NCI-H2081 treated with DMSO at 0.1 percent for 48 hours (cell line): ENCODE measurements at places on chromosomes 1 and 21.

GRCh38 chr1:23478896-23479665 is 4.9 kb downstream of the ASAP3 start:
- DNase-seq, result no peak

DNA sequence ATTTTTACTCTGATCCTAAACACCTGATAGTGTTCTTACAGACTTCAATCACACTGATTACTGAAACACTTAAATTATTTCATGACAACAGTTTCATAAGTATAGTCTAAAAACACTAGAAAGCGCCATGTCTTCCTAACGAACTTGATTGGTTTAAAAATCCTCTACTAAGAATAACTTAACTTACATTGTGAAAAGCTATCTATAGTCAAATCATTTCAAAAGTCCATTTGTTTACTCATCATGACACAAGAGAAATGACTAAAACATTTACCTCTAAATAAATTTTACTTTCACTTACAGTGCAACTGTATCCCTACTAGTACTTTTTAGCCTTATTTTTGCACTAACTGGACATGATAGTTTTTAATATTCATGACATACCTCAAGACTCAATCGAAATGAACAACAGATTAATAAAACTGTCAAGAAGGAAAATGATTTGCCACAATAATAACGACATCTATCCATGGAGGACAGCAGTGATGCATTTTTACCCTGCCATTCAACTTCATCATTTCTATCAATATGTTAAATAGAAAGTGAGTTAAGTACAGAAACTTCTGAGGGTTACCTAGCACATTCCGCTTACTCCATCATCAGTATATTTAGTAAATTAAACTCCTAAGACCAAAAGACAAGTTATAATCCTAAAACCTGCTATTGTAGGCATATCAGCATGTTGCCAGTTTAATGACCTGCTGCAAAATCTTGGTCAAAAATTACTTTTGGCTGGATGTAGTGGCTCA is 38.4 kb downstream of the AHCTF1 start:
- DNase-seq, result no peak

DNA sequence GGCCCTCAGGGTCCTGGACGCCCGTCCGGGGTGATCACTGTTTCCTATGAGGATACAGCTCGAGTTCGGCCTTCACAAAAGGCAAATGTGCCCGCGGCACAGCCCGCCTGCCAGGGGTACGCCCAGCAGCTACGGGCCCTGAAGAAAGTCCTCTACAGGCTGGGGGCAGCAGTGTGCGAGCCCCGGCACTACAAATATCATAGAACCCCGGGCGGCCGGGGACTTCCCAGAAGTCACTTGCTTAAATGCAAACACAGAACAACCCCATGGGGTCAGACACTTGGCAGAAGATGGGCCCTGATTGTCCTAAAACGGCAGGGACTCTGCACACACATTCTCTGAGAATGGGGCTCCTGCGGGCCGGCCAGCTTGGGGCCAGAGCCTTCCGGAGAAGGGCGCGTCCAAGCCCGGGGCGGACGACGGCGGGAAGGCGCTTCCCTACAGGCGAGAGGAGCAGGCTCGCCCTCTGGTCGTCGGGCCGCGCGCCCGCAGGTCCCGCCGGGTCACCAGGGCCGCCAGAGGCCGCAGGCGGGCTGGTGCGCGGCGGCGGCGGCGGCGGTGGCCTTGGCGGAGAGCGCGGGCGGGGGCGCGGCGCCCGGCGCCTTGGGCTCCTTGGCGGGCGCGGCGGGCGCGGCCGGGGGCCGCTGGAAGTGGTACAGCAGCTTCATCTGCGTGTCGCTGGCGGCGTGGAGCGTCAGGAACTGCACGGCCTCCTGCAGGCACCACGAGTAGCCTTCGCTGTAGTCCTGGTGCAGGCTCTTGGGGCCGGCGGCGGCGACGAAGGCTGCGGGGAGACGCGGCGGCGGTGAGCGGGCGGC is 888 bp downstream of the HES5 start:
- no peak for DNase-seq

DNA sequence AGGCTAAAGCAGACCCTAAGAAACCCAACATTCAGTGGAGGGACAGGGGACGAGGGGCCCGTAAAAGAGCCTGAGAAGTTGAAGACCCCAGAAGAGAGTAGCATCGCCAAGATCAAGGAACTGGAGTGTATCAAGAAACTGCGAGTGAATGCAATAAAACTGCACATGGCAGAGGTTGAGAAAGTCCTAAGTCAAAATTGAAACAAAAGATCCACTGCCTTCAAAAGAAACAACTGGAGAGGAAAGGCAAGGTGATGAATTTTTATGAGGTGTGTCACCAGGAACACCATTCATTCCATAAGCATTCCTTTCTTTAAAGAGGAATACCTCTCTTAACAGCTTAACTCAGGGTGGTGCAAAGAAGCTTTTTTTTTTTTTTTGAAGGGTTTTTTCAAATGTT is 38.3 kb upstream of the ADORA3 start:
- no peak for DNase-seq

DNA sequence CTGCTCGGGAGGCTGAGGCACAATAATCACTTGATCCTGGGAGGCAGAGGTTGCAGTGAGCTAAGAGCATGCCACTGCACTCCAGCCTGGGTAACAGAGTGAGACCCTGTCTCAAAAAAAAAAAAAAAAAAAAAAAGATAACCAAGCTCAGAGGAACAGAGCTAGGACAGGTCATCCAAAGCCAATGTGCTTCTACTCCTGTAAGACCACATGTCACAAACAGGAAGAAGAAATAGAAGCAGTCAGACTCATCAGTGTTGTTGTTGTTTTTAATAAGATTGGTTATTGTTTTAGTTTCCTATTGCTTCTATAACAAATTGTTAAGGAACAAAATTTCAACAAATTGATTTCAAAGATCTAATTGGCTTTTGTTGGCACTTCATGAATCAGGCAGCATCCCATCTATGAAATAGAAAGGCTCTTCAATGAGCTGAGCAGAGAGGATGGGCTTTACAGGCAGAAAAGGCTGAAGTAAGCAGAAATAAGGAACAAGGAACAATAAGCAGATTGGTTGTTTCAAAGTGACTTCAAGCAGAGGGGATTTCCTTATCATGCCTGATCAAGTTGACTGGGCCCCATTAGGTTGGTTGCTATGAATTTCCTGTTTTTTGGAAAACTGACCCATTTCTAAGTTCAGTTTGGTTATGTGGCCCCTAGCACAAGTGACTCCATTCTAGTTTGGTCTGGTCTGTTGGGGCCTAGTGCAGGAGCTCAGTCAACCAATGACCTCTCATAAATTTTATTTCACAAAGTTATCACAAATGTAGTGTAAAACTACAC is 6.0 kb upstream of the AKNAD1 start:
- DNase-seq, result no peak

DNA sequence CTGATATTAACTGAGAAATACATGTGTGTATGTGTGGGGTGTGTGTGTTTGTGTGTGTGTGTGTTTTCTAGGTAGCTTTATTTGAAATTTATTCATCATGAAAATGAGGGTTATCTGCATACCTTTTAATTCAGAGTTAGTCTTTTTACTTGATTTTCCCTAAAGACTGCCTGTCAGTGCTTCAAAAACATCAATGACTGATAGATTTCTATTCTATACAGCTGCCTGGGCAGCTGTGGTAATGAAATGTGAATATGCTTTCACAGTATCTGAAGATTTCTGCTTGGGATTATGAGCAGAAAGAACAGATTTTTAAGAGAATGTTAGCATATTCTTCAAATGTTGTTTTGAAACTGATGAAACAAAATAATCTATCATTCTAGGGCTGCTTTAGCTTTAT is 119.7 kb upstream of the ZRANB2 start:
- DNase-seq, result no peak

GRCh38 chr1:43586136-43586731 is 55.6 kb downstream of the PTPRF start:
- no peak for DNase-seq

- DNase-seq, result no peak
These were observed 123.9 kb upstream of the PPP2R5A start for GRCh38 chr1:212161231-212161781.

DNA sequence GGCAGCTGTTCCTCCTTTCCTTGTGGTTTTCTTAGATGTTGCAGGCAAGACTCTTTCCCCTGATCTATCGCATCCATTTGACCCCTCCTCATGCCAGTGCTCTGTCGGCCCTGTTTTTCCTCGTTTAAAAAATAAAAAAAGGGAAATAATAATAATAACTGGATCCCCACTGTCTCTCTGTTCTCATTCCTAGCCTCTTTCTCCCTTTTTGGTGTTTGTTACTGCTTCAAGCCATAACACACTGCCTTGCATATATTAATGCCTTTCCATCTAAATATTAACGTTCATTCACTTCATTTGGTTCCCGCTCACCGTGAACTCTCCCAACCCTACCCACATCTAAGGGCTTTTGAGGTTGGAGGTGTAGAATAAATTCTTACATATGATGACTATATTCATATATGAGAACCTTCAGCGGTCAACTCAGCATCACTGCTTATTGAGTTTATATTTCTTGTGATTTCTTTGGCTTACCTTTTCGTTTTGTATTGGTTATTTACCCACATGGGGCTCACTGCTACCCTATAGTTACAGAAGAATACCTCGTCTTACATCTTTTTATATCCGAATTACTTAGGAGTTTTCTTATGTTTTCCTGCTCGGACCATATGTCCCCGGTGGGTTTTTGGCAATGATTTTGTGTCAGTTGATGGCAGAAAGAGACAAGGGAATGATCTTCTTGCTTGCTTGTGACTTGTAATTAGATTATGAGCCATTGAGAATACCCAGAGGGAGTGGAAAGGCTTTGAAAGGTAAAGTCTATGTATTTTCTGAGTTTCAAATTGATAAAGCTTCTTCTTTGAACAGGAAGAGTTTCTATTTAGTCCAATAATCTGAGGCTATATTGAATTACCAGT is 805 bp downstream of the ATG4C start:
- no peak for DNase-seq

DNA sequence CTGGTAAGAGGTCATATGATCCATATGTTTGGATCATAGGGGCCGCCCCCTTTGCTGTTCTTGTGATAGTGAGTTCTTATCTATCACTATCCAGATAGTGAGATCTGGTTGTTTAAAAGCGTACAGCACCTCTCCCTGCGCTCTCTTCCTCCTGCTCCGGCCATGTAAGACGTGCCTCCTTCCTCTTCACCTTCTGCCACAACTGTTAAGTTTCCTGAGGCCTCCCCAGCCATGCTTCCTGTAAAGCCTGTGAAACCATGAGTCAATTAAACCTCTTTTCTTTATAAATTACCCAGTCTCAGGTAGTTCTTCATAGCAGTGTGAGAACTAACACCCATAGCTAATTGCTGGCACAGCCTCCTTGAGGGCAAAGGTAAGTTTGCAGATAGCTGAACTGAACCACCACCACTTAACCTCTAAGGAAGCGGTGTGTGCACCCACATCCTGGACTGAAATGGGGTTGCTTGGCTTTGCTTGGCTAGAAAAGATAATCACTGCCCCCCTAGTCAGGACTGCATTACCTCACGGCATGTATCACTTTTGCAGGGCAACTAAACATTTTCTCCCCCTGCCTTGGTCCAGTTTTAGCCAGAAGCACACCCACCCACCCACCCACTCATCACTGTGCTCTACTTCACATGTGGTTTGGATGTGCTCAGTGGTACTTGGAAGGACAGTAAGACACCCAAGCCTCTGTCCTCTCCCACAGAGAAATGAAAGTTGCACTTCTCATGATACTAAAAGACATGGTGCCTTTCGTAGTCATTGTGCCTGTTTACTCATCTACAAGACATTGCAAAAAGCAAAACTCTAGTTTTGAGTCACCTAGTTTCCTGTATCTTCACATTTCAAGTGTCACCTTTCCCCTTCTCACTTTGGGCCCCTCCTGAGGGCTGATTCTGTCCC is 23.1 kb upstream of the PTAFR start:
- no peak for DNase-seq

GRCh38 chr1:48726139-48726538 is 50.6 kb downstream of the BEND5 start:
- DNase-seq, result no peak

GRCh38 chr1:160078512-160079195 is 2.7 kb upstream of the KCNJ9 start:
- DNase-seq, result no peak

DNA sequence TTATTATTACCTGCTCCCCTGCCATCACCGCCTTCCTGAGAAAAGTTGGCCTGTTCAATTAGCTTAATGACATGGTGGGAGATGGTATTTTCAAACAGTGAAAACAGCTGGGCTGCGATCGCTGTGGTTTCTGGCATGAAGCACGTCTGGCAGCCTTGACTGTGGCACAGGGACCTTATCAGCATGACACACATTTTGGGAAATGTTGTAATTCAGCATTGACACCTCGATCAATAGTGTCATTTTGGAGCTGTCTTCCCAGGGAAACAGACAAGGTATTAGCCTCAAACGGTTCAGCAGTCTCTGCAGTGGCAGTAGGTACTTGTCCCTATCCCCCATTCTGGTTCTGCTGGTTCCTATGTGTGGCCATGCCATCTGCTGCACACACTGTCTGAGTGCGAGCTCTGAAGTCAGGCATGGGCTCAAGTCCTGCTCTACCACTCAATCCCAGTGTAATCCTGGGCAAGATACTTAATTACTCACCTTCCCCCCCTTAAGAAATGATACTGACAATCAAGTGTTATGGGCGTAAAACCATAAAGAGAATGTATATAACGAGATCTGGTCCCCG is 154.5 kb upstream of the KCND3 start:
- no peak for DNase-seq

DNA sequence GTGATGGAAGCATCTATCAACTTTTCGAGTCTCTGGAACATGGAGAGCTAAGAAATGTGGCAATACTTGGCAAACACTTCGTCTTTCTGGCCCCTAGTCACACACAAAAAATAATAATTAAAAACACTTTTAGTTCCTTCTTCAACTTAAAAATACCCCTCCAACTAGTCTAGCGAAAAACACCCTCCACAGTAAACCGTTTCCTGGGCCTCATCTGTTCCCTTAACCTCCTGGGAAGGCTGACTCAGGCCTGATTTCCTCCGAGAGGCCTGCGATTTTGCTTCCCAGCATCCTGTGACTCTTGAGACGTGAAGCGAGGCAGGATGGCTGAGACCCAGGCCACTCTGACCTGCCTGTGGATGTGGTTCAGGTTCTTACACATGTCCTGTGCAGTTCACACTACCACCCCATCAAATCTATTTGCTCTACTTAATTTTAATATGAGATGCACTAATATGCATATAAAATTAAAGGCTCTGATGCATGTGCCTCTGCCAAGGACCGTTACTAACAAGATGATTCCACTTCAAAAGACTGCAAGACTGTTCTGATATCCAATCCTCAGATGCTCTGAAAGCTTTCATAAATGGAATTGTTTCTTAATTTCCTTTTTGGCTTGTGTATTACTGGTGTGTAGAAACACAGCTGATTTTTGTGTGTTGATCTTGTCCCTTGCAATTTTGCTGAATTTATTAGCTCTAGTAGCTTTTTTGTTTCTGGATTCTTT is 3.5 kb downstream of the NAV1 start:
- DNase-seq, result no peak

DNA sequence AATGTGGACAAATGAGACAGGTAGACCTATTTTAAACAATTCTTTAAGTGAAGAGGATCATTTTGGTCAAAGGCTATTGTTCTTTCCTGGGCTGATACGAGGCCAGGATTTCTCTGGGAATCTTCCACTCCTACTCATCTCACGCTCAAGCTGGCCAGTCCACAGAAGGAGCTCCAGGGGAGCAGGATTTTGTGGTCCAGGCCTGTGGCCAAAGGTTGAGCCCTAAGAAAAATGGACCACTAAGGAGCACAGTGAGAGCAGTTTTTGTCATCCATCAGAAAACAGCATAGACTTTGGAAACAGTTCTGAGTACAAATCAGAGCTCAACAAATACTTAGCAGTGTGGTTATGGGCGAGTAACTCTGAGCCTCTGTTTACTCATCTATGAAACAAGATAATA is 260.2 kb upstream of the RUNX1 start:
- DNase-seq, result no peak
